ENCODE measurements at places on chromosomes 4 and X.

DNA sequence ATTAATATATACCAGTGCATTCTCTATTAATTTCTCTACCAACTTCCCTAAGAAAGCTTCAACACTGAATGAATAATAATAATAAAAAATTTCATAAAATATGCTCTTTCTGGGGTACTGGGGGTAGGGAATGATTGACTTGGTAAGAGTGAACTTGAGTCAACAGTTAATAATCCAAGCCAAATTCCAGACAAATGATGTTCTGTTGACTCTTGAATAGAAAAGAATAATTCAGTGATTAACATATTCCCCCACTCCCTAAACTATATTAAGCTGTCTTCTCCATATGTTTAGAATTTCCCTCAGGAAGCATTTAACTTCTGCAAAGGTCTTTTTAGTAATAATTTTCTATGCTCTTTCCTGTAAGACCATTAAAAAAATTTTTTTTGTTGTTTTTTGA is 12.3 kb downstream of the PGRMC2 start:
- DNase-seq, result no peak

GRCh38 chrX:116417214-116417613 is 19.2 kb upstream of the SLC6A14 start:
- DNase-seq, result no peak

DNA sequence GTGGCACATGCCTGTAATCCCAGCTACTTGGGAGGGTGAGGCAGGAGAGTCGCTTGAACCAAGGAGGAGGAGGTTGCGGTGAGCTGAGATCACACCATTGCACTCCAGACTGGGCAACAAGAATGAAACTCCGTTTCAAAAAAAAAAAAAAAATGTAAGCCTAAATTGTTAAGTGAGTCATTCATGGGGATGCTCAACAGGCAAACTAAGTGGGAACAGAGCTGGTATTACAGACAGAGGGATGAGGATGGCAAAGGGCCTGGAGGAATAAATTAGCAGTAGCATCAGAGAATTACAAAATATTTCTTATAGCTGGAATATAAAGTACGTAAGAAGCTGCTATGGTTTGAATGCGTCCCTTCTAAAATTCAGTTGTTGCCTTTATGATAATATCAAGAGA is 43.4 kb upstream of the OGT start:
- DNase-seq, result no peak

DNA sequence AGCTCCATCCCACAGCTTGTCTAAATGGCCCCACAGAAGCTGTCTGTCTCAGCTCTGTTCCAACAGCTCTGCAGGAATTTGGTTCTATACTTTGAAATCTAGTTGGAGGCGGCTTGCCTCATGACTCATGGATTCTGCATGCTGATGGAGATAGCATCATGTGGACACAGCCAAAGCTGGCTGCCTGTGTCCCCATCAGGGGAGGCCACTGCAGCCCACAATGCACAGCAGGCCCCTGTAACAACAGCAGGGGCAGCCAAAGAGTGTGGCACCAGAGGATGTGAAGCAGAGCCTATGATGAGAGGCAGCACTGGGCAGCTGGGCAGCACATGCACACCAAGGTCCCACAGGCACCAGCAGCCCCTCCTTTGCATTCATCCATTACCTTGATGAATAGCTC is 67.2 kb downstream of the DCAF12L1 start:
- DNase-seq, result no peak

Measured in HL-60 (cell line).